ENCODE measurements at places on chromosomes 2 and 18.

DNA sequence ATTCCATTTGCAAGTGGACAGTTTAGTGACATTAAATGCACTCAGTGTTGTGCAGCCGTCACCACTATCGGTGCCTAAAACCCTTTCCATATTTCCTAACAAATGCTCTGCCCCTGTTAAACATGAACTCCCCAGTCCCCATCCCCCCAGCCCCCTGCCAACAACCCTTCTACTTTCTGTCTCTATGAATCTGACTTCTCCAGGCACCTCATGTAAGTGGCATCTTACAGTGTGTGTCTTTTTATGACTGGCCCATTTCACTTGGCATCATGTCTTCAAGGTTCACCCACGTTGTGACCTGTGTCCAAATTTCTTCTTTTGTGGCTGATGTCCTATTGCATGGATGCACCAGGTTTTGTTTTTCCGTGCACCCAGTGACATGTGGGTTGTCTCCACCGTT lies 140.9 kb upstream of the GPC1 start:
- no peak for DNase-seq

- DNase-seq: no peak
These were observed 50.0 kb downstream of the OXER1 start for GRCh38 chr2:42713920-42714319.

- DNase-seq: no peak
These were observed 44.9 kb upstream of the YWHAQ start for GRCh38 chr2:9675415-9676351.

DNA sequence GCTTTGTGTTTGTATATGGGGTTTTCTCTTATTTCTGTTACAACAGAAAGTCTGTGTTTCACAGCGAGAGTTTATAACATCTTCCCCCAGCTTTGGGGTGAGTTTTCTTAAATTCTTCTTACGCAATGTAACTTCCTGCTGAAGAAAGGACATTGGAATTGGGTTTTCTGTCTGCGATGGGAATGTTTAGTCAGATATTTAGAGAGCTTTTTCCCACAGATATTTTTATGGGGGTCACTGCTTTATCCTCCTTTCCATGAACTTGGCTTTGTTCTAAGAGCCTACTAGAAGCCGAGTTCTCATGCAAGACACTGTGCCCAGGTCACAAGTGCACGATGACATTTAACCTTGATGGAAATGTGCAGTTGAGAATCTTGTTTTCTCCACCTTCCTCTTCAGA lies 22.1 kb downstream of the B3GNT2 start:
- DNase-seq: peak; percentile 48

DNA sequence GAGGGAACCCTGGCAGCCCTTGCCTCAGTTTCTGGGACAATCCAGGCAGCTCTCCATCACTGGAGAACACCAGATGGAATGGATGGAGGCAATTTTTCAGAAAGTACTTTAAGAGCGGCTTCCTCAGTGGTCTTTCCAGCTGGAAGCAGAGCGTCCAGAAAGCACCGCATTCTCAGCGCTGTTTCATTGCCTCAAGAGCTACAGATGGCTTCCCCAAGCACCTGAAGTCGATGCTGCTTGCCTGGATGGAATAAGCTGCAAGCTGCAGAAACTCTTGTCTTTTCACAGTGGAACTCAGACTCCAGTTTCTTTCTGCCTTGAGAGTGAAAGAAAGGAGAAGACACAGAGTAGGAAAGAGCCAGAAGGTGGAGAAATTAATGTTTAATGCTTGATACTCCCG lies 766.9 kb downstream of the TDRD15 start:
- no peak for DNase-seq

Data from CD14-positive monocyte (primary cell).